Lung (tissue), 17 donors: ENCODE measurements at places on chromosomes 3 and 15. TPM values are rescaled to one million over a fixed set of nuclear protein-coding genes. Genes with fewer than 3 reads are reported as not detected.

DNA sequence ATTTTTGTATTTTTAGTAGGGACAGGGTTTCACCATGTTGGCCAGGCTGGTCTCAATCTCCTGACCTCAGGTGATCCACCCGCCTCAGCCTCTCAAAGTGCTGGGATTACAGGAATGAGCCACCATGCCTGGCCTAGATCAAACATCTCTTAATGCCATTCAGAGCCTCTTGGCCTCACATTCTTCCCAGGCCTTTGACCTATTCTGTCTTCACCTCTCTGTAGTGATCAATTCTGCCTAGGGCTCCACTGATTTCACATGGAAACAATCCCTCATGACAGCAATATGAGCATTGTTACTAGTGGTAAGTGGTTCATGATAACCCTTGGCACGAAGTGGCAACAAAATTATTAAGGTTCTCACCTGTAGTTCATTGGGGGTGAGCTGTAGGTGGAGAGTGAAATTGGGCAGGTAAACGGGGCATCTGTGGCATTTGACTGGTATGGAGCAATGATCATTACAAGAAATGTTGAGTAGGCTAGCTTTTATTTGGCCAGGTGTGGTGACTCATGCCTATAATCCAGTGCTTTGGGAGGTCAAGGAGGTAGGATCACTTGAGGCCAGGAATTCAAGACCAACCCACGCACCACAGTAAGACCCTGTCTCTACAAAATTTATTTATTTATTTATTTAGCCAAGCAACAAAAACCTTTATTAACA lies 4.8 kb upstream of the ARPIN start:
- no peaks in the 10 kb centered on the region for H3K4me1 ChIP-seq
- DNase-seq: no peak
- no peaks in the 10 kb centered on the region for H3K27me3 ChIP-seq

DNA sequence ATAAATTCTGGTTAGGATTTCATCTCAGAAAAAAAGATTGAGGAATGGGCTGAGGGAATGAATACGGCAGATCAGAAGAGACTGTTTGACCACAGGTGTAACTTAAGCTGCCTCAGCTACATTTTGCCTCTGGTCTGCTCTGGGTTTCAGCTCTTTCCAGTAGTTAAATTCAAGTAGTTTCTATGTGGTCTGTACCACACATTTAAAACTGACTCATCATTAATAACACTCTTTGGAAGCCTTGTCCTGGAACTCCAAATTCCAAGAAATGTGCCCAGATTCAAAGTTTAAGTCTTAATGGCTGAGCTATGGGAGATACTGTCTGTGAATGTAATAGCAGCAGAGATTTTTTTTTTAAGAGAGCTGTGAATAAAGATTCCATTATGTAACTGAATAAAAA lies 133.1 kb upstream of the IGSF10 start:
- no peak overlapping the region for H3K27ac ChIP-seq
- no peaks in the 10 kb centered on the region for H3K27me3 ChIP-seq
- H3K4me3 ChIP-seq: no peak overlapping the region
- no peaks in the 10 kb centered on the region for H3K4me1 ChIP-seq
- no peak for DNase-seq
- H3K36me3 ChIP-seq: no peaks in the 10 kb centered on the region

DNA sequence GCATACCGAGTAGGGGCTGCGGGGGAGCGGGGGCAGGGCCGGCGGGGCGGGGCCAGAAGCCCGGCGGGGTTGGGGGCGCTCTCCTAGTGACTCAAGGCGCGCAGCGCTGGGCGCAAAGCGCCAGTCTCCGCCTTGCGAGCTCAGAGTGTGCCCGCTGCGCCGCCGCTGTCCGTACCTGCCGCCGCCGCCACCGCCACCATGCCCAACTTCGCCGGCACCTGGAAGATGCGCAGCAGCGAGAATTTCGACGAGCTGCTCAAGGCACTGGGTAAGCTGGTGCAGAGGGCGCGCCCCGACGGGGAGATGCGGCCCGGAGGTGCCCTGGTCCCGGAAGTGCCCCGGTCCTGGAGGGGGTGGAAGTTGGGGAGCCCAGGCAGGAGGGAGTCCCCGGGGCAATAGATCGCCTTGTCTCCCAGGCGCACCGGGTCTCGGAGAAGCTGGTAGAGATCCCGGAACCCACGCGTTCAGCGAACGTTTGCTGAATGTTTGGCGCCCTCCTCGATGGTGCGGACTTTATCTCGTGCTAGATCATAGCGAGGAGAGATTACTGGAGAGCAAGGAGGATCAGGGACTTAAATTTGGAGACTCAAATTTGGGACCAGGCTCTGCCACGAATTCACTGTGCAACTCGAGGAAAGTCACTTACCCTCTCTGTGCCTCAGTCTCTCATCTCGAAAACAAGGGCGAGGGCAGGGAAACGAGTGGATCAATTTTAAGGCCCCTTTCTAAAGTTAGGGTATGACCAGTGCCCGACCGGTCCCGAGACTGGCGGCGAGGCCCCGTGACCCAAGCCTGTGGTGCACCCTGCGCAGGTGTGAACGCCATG lies at the start of gene CRABP1:
Gene CRABP1, plus strand, starts transcription at position 123 of the 826 bp plus-strand sequence. Its CDS starts 76 bp downstream, at position 199.
- no peak within 1 kb of the TSS for H3K4me3 ChIP-seq
- DNase-seq: no peak
- no peak within 1 kb of the TSS for H3K27ac ChIP-seq
- H3K27me3 ChIP-seq: peaks cover 48% of the 10 kb centered on the region
- no peaks in the 10 kb centered on the region for H3K36me3 ChIP-seq
- no peaks in the 10 kb centered on the region for H3K4me1 ChIP-seq

- peak within 1 kb of the TSS; percentile 57 for H3K4me3 ChIP-seq
- H3K4me1 ChIP-seq: peaks cover 3% of the 10 kb centered on the region
- no peaks in the 10 kb centered on the region for H3K27me3 ChIP-seq
- no peaks in the 10 kb centered on the region for H3K36me3 ChIP-seq
- peak; percentile 39 for DNase-seq
- no peak within 1 kb of the TSS for H3K27ac ChIP-seq
Measured at GRCh38 chr3:113531826-113532697, at the start of gene SIDT1. Gene SIDT1 (plus strand): TSS chr3:113532555. CDS start chr3:113533022, 467 bp downstream.

The EHD4 gene
- 36.3 TPM for total RNA-seq

The WDR53 gene
- 9.5 TPM for total RNA-seq
